ENCODE measurements at places on chromosomes 11 and 22.

- no peak for DNase-seq
These were observed 11.3 kb downstream of the KCTD17 start for GRCh38 chr22:37062702-37063381.

DNA sequence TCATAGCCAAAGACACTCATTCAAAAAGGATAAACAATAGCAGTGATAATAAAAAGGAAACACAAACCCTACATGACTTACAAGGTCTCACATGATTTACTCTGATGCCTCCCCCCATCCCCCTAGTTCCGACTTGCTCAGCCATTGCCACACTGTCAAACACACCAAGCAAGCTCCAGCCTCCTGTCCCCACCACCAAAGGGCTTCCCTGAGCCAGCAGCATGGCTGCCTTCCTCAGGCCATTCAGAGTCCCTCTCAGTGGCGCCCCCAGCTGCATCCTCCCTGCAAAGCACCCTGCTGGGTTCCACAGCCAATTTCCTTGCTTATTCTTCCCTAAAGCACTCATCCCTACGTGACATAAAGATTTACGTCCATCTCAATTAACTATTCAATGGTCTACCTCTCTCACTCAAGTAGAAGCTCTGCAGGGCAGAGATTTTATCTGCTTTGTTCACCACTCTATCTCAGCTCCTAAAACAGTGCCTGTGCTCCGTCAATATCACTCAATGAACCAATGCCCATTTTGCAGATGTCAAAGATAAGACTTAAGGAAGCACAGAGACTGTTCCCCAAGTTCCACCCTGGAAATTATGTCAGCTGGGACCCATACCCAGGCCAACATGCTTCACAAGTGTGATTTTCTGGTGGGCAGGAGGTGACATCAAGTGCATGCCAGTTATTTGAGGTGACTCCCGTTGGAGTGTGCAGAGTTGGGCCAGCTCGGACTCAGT is 106.9 kb downstream of the SYN3 start:
- DNase-seq, result no peak

GRCh38 chr22:36879775-36880174 is 19.0 kb downstream of the NCF4 start:
- no peak for DNase-seq

DNA sequence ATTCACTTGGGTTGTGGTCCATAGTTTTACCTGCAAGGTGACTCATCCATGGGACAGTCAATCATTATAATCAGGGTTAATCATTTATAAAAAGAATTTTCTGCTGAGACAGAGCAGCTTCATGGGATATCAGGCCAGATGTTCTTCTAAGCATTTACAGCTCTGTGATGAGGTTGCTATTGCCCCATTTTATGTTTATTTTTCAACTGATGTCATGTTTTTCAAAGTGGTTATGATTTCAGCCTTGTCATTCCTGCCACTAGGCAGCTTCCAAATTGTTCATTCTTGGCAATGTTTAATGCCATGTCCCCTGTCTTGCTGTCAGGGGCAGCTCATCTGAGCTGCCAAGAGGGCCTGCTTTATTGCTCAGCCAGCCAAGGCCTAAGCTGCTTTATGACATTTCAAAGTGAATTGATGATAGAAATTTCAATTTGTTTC is 35.9 kb upstream of the ZBED5 start:
- DNase-seq, result no peak

DNA sequence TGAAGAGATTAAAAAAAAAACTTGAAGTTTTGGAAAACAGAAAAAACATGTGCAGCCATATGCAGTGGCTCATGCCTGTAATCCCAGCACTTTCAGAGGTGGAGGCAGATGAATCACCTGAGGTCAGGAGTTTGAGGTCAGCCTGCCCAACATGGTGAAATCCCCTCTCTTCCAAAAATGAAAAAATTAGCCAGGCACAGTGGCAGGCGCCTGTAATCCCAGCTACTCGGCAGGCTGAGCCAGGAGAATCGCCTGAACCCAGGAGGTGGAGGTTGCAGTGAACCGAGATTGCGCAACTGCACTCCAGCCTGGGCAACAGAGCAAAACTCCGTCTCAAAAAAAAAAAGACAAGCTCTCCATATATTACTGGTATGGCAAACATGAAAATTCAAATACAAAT is 7.6 kb downstream of the DLG2 start:
- DNase-seq, result no peak

GRCh38 chr11:76795290-76795935 is 12.3 kb downstream of the TSKU start:
- DNase-seq, result no peak

- DNase-seq, result no peak
These were observed 5.6 kb upstream of the KIAA0930 start for GRCh38 chr22:45246060-45246985.

GRCh38 chr22:29079218-29079901 is 6.5 kb downstream of the KREMEN1 start:
- DNase-seq, result no peak

All from stimulated activated CD4-positive, alpha-beta T cell treated with anti-CD3 and anti-CD28 coated beads, Interleukin-1b, Interleukin-23, amount 100 ng/mL, for 1 hour (primary cell).